ENCODE measurements at places on chromosomes 3 and 15.

DNA sequence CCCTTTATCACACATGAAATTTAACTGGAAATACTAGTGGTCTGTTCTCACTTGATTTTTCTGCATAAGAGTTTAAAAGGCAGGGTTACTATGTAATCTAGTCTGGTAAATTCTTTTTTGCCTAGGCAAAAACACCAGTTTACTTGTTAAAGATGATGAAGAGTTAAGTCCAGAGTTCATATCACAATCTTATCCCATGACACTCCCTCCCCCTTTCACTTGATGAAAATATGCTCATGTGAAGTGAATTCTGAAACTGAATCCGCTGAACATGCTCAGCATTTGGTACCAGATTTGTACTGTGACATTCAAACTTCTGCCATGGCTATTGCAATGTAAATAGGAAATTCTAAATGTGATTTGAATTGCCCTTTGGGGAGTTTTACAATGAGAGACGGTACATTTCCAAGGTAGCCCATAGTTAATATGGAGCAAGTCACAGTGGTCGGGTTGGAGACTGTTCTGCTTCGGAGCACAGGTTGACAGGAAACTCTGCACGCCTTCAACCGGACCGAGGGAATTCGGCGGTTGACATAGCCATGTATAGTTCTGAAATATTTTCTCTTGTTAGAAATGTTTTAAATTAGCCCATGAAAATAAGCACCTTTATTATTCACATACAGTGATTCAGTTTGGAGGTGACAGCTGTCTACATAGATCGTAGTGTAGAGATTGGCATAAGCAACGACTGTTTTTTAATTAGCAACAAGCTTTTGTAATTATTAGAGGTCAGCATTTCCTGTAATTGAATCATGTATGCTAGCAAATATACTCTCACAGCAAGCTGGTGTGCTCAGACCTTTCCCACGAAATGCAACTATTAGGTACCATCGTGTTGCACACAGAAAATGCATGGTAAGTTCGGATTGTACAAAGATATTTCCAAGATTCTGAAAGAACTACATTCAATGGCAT is 768.6 kb upstream of the GOLIM4 start:
- DNase-seq: no peak

DNA sequence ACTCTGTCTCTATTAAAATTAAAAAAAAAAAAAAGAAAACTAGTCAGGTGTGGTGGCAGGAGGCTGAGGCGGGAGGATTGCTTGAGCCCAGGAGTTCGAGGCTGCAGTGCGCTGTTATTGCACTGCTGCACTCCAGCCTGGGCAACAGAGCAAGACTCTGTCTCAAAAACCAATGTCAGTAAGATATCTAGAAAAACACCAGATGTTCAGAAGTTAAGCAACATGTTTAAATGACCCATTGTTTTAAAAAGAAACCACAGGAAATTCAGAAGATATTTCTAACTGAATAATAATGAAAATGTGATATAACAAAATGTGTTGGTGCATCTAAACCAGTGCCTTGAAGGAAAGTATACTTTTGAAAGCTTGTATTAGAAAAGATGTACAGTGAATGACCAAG is 203.4 kb upstream of the CGNL1 start:
- no peak for DNase-seq

- DNase-seq: no peak
These were observed 138.7 kb upstream of the CBLB start for GRCh38 chr3:106007512-106007911.

GRCh38 chr15:69403594-69403993 is 10.6 kb upstream of the KIF23 start:
- no peak for DNase-seq

DNA sequence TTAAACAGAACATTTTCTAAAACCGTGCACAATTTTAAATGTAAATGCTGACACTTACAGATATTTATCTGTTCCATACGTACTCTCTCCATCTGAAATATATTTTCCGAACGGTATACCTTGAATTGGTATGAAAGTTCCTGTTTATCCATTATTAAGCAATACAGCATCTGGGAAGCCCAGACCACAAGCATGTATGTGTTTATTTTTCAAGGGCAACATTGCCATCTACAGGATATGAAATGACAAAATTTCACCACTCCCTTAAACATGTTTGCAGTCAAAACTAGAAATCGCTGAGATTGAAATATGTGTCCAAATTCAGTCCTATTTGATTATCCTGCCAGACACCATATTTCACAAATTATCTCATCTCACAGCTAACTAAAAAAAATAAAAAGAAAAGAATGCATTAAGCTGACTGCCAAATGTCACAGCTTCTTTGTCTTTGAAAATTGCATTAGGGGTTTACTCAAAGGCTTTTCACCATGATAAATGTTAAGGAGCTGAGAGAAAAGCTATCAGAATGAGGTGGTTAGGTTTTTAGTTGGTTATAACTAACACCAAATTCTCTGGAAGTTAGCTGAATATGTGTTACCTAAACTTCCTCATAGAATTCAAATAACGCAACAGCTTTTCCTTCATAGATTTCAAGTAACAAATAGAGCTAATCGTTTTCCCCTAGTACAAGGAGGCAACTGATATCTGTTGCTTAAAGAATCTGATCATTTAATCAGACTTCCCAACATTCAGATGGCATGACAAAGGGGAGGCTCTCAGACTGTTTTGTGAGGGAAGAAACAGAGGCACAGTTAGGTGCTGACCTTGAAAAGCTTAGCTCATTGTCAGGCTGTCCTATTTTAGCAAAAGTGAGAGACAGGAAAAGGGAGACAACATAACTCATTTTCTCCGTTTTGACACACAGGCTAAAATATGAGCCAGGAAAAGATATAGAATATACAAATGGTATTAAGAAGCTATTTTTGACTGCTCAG is 533.1 kb downstream of the TBL1XR1 start:
- DNase-seq: no peak

DNA sequence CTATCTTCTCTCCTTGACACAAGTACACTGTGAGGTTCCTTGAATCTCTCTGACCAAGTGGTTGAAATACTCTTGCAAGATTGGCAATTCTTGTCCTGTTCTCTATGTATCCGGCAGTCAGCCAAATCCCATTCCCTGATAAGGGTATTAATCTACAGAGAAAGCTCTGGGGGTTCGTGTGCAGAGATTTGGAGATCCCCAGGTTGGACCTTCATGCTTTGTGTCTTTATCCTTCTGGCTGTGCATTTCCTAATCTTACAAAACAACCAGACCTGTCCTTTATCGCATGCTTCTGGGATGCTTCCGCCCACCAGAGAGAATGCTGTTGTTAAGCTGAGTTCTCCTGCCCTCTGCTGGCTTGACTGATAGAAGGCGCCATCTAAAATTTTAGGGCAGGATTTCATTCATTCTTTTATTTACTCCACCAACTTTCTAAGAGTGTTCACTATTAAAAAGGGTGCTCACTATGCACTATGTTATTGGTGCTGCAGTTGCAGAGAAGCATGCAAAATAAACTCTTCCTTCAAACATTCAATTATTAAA is 8.6 kb upstream of the SST start:
- DNase-seq: peak; percentile 25

- DNase-seq: no peak
These were observed 38.2 kb downstream of the KLHL25 start for GRCh38 chr15:85756411-85757072.

DNA sequence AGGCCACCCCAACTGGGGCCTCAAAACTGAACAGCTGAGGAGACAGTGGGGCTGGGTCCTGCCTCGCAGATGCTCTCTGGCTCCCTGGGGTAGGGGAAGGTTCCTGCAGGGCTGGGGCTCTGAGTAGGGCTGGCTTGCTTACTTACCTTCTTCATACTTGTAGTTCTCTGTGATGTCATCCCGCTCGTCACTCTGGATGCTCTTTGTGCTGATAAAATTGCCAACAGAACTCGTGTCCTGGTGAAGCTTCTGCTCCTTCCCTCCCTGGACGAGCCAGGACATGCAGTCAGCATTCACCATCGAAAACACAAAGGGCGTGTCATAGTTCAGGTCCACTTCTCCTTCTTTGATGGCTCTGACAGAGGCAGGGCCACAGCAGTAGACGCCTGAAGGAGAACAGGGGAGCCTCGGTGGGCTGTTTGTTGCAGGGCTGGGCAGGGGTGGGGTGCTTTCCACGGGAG is 17.9 kb upstream of the EPB42 start:
- no peak for DNase-seq
